ENCODE measurements at places on chromosomes 5 and 9.

GRCh38 chr9:30299126-30299780 is 2085.2 kb upstream of the ACO1 start:
- no peak for DNase-seq

- no peak for DNase-seq
Measured at GRCh38 chr5:10453545-10453944, 11.9 kb downstream of the ROPN1L start.

GRCh38 chr5:111237470-111237869 is 13.3 kb downstream of the CAMK4 start:
- no peak for DNase-seq

DNA sequence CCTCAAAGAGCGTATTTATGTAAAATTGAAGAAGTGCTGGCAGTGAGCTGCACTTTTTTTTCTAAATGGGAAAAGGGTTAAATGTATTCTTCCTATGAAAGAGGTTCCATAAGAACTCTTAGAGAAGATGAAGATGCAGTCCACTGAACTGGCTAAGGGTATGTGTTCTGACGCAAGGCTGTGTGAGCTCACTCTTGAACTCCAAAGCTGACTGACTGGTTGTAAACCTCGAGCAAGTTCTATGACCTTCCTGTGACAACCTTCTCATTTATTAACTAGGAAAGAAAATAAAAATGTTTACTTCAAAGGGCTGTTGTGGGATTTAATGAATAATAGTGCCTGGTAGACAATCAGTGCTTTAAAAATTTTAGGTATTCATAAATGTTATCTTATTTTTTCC is 46.7 kb downstream of the POC5 start:
- no peak for DNase-seq

- DNase-seq = no peak
Measured at GRCh38 chr9:110157823-110158664, 49.9 kb downstream of the C9orf152 start.

GRCh38 chr5:1174122-1174936 is 27.1 kb upstream of the SLC6A19 start:
- DNase-seq = peak; percentile 24

- peak; percentile 91 for DNase-seq
Measured at GRCh38 chr5:134176511-134177368, at the start of gene SKP1. Gene SKP1 (minus strand): TSS chr5:134176950. CDS start chr5:134174022, 2,928 bp downstream.

DNA sequence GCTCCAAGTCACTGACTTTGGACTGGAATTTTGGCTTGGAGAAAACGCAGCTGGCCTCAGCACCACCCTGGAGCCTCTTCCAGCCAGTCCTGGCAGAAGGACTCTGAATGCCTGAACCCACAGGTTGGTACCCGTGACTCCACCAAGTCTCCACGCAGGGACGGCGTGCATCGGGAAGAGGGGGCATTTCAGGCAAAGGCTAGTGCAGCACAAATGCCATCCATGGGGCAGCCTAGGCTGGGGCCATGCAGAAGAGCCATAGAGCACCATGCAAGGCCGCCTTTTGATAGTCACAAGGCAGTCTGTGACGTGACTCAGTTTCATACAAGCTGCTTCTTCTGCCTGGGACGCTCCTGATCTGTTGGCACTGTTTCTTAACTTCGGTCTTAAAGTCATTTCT is 28.0 kb downstream of the GDNF start:
- no peak for DNase-seq

DNA sequence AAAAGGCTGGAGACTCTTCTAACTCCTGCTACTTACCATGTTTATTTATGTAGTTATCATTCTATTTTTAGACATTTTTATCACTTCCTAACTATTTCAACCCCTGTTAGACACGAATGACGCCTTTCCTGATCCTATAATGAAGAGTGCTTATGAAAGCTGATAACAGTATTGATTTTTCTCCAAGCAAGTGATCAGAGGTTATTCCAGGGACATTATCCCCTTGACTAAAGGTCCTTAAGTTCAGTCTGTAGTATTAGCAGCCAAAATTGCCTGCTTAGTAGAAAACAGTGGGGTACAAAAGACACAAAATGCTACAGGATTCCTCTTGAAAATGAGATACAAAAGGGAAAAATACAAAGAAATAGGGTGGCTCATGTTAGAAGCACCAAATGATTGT is 235.6 kb downstream of the DNAH5 start:
- no peak for DNase-seq

DNA sequence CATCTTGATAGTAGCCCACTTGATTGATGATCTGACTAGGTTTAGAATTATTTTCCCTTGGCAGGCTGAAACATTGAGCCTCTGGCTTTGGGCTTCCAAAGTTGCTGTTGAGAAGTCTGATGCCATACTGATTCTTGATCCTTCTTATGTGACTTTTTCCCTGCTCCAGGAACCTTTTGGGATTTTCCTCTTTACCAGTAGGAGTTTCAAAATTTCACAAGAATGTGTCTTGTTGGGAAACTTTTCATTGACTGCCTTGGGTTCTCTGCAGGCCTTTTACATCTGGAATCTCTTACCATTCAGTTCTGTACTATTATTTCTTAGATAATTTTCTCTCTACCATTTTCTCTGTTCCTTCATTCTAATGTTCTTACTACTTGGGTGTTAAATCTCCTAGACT is 20.0 kb downstream of the STC2 start:
- DNase-seq = no peak

GRCh38 chr5:6861667-6862066 is 148.4 kb downstream of the TENT4A start:
- DNase-seq = no peak

DNA sequence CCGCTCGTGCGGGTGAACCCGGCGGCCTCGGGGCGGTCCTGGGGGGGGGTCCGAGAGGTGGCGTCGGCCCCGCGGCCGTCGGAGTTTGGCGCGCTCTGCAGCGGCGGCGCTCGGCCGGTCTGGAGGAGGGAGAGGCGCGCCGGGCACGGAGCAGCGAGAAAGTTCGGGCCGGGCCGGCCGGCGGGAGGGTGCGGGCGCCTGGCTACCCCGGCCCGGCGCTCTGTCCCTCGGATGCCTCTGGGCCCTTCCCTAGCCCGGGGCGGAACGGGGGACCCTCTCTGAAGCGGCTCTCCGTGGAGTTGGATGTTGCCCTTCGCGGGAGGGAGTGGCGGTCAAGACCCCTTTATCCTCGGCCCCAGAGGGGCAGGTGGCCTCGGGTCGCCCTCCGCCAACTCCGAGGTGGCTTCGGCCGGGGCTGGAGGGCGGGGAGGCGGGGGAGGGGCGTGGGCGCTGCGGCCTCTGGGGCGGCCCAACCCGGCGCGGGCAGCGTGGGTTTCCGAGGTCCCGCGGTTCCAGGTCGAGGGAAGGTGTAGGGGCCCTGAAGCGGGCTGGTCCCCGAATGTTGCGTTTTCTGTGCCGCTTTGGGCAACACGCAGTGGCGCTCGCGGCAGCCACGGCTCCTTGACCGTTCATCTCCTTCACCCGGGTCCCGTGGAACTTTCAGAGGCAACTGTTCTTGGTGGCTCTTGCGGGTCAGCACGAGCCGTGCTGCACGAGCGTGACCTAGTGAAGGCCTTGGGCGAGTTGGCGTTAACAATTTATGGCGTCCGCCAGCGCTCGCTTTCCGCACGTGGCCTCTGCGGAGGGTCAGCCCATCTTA is 290.5 kb downstream of the DOCK8 start:
- no peak for DNase-seq

- no peak for DNase-seq
Measured at GRCh38 chr9:82539146-82539545, 523.8 kb downstream of the RASEF start.

DNA sequence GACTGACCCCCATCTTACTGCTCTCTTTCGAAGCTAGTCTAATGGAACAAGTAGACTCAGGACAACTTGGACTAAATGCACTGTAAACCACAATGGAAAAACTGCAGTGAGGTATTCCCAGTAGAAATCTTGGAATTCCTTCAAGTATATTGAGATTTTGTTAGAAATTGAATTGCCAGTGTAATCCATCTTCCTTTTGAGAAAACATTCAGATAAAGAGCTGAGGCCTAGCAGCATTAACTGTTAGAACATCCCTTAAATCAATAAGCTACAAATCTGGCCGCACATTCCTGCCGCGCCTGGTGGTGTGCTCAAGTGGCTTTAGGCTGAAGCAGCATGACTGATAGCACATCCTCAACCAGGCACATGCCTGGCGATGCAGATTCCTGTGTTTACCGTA is 29.3 kb downstream of the PPIC start:
- no peak for DNase-seq

Data from skin of body (tissue), 3 donors.